Psoas muscle (tissue), 8 donors: ENCODE measurements at places on chromosomes 1 and 21. TPM values are rescaled to one million over a fixed set of nuclear protein-coding genes. Genes with fewer than 3 reads are reported as not detected.

Gene FMO1
- total RNA-seq: not detected

Gene ADORA3
- 1.9 TPM for total RNA-seq

Gene CRTC2
- 17.0 TPM for total RNA-seq

Gene LCE3E
- total RNA-seq: not detected

Gene OR2L5
- total RNA-seq: not detected

Gene TMEM222
- 22.1 TPM for total RNA-seq
